ENCODE measurements at places on chromosomes 11 and 22.
A peak's percentile ranks its signal among the peaks of the same experiment; 100 is the strongest.

DNA sequence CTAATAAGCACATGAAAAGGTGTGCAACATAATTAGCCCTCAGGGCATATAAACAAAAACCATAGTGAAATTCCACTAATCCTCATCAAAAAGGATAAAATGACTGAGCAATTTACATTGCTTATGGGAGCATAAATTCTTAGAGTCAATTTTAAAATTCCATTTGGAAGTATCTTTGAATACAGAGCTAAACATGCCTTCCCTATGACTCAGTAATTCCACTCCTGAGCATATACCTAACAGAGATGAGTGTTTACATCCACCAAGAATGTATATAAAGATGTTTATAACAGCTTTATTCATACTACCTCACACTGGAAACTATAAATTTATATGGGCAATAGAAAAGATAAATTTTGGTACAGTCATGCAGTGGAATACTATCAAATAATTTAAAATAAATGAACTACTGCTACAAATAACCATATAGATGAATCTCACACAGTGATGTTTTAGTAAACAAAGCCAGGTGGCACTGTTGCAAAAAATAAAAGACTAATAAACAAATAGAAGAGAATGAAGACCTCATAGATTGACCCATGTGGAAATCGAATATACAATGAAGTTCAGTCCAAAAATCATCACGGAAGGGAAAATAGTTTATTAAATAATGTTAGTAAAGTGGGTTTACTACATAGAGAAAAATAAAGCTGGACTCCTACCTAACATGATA, 8.2 kb upstream of the OR2D2 start:
- no peak for DNase-seq

- peak; percentile 1 for DNase-seq
Measured at GRCh38 chr11:44255406-44256071, 54.4 kb downstream of the ALX4 start.

DNA sequence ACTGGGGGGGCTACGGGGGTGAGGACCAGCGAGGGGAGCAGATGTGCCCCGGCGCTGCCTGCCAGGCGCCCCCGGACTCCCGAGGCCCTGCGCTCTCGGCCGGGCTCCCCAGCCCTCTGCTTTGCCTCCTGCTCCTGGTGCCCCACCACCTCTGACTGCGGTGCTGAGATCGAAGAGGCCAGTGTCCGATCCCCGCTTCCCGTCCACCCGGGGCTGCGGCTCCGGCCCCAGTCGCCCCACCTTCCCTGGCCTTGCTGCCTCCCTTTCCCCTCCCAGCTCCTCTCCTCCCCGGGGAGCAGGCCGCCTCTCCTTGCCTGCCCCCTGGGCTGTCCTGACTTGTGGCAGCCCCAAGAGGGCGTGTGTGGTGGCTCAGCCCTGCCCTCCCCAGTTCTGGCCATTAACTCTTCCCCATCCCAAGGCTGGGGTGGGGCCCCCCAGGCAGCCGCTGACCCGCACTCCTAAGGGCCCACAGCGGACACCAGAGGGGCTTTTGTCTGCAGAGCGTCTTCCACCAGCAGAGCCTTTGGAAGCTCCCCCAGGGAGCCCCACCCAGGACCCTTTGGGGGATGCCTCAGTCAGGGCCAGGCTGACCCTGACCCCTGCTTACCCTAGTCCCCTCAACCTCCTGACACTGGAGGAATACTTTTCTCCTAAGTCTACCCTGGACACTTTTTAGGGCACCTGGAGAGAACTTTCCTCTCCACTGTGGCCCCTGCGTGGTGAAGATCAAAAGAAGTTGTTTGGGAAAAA, 16.6 kb downstream of the RTN4RL2 start:
- peak; percentile 100 for DNase-seq

GRCh38 chr11:68480852-68481510, 20.4 kb downstream of the PPP6R3 start:
- DNase-seq, result no peak

GRCh38 chr22:37091994-37092393, 17.5 kb downstream of the TMPRSS6 start:
- no peak for DNase-seq

GRCh38 chr11:108226036-108226435, 3.2 kb downstream of the ATM start:
- no peak for DNase-seq

DNA sequence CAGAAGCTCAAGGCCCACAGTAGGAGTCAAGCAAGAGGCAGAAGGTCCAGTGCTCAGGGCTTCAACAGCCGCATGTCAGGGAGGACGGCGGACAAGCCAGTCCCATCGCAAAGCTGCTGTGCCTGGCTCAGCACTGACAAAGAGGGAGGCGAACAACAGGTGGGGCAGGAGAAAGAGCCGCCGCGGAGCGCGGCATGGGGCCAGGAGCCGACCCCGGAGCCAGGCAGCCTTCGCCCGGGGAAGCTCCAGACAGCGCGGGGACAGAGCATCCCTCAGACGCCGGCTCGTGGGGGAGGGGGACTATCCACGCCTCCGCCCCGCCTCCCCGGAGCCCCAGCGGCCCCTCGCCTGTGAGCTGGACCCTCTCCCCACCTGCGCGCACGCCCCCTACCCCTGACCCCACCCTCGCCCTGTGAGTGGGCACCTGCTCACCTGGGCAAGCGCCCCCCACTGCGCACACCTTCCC, 369 bp downstream of the DHCR7 start:
- peak; percentile 67 for DNase-seq

- DNase-seq, result no peak
Measured at GRCh38 chr11:47267876-47268275, 2.1 kb upstream of the MADD start.

DNA sequence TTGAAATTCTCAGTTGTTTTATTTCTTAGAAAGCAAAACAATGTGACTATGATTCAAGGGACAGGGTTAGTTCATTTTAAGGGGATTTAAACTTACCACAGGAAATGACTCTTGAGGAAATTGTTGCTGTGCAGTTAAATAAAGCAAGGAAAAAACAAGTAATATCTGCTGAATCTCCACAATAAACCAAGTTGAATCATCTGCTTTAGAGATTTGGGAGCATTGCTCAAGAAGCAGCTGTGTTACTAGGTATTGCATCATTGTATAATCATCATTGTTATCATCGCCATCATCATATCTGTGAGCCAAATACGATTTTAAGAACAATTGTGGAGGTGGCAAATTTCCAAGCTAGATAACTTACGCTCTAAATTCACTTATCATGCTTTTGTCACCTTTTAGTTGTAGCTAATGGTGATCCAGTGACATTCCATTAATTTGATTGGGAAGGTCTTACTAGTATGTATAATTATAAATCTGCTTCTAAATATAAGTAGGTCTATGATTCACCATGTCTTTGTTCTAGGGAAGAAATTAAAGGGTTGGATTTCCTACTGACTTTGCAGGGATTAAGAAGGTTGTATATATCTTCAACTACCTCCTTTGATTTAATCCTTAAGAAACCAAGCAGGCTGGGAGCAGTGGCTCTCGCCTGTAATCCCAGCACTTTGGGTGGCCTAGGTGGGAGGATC, 19.9 kb downstream of the MMP10 start:
- no peak for DNase-seq

GRCh38 chr11:45881708-45882368, 3.6 kb upstream of the MAPK8IP1 start:
- DNase-seq, result no peak

DNA sequence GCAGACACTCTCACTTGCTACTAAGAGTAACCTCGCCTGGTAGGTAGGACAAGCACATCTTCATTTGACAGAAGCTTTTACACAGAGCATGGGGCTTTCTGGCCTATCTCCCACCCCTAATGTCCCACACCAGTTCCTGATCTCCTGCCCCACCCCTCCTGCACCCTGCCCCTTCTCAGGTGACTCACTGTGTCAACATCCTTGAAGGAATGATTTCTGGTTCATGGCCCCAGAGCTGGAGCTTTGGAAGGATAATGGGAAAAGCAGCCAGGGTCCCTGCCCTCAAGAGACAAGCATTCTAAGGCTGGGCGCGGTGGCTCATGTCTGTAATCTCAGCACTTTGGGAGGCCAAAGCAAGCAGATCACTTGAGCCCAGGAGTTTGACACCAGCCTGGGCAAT, 47.2 kb downstream of the LRFN4 start:
- no peak for DNase-seq

DNA sequence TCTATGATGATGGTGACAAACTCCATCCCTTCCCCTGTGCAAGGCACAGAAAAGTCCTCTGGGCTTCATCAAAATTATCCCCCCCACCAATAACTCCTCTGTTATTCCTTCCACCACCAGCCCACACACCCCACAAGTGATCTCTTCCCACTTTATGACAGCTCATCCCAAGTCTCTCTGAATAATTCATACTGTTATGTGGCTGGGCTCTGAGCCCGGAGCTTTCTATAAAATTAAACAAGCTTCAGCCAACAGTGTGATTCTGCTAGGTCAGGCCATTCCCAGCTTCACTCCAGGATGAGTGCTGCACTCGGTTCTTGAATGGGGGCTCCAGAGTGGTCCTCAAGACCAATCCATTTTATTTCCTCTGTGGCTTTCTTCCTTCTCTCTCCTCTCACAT, 83.0 kb downstream of the INSC start:
- no peak for DNase-seq

Data from HuH-7 (cell line).